ENCODE measurements at places on chromosomes 12 and 14.

DNA sequence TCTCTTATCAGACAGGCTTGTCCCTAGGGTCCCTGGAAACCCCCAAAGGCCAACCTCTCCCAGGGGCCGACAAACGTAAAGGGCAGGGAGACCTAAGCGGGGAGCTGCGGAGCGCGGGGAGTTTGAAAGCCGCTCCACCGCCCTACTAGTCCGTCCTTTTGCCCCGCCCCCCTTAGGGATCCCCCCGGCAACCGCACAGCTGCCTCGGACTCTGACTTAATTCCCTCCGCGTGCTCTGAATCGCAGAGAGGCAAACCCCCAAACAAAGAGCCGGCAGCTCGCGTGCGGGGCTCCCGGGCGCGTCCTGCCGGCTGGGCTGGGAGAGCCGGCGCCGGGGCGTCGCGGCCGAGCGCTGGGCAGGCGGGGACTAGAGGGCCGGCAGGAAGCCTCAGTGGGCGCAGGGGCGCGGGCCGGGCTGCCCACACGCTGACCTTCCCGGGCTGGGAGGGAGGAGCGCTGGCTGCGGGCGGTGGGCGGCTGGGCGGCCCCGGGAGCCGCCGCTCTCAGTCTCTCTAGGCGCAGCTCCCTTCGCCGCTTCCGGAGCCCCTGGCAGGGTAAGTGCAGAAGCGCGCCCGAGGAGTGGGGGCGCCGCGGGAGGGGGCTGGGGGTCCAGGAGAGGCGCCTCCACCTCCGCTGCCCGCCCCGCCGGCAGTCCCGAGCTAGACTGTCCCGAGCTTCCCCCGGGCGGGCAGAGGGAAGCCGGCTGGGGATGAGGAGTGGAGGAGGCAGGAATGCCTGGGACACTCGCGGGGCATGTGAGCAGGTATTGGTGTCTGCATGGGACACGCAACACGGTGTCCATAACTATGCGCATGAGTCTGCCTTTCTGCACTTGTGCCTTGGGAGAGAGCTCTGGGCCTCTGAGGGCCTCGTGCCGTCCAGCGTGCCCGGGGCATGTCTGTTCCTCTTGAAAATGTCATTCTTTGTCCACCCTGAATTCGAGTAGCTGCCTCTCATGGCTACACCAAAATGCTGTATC is at the start of gene TSPAN11:
TSS of gene TSPAN11 (plus strand) at position 506 of the 979 bp plus-strand sequence. CDS start 27,244 bp downstream, outside the sequence.
- peak; percentile 45 for DNase-seq

DNA sequence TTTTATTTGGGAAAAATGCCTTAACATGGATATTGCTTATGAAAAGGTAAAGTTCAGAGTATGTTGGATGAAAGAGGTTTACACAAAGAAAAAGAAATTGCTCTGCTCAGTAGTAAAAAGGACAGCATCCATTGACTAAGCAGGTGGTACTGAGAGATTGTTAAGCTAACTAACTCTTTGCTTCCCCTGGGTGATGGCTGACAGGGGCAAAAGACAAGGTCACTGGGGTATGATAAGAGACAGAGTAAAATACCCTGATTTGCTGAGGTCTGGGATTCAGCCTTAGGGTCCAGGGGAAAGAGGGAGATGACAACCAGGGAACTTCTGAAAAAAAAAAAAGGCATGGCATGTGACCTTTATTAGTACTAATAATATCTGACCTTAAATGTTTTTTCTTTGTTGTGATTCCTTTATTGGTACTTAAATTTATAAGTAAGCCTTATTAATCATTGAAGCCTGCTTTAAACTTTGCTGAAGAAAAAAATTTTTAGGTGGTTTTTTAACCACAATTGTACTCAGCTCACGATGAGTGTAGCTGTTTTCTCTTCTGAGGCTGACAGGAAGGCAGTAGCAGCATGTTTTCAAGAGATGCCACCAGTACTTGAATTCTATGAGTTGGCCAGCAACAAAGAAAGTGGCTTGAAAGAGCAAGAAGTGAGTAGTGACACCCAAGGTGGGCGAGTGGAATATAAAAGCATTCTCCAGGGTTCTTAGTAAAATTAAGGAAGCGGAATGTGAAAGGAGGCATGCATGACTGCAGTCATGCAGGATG is 43.7 kb upstream of the KITLG start:
- DNase-seq: no peak

DNA sequence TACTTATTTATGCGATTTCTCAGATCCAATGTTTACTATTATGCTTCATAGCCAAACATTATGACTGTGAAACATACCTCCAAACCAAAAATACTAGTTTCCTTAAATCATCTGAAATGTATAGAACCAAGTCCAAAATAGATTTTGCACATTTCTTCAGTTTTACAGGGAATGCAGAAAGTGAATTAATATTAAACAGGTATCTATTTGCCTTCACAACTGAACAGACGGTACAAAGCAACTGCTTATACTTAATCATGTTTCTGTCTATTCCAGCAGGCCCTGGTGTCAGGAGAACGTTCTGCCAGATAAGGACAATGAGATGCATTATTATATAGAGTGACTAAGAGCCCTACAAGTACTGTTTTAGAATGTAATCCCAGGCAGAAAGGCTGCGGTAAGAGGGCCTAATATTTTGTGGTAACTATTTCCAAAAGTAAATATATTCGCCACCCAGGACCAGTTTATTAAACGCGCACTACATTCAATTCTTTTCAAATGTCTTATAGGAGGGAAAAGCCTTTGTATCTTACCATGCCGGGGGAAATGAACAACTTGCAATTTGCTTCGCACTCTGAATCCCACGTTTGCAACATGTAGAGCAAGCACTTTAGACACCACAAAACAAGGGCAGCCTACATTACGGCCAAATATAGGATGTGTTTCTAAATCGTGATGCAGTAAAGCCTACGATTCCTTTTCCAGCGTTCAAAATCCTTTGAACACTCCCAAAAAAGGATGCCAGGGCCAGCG is 1.5 kb downstream of the CORO1C start:
- DNase-seq: no peak

- DNase-seq: no peak
Measured at GRCh38 chr12:9936591-9936990, 4.4 kb upstream of the CLEC2A start.

GRCh38 chr12:2378835-2379330 is 326.1 kb downstream of the CACNA1C start:
- no peak for DNase-seq
